Camera-type eye (tissue), 1 donor: ENCODE measurements at places on chromosomes 5 and 9. TPM values are rescaled to one million over a fixed set of nuclear protein-coding genes. Genes with fewer than 3 reads are reported as not detected.

ZNF622 gene
- total RNA-seq: 31.1 TPM

PTGR1 gene
- total RNA-seq: 44.8 TPM

ROR2 gene
- 24.1 TPM for total RNA-seq

SOHLH1 gene
- 0.99 TPM for total RNA-seq

SPATA31A3 gene
- not detected for total RNA-seq

CMBL gene
- total RNA-seq: 13.4 TPM

ADRB2 gene
- 3.8 TPM for total RNA-seq
